ENCODE measurements at places on chromosomes 11 and 22.
A peak's percentile ranks its signal among the peaks of the same experiment; 100 is the strongest.

DNA sequence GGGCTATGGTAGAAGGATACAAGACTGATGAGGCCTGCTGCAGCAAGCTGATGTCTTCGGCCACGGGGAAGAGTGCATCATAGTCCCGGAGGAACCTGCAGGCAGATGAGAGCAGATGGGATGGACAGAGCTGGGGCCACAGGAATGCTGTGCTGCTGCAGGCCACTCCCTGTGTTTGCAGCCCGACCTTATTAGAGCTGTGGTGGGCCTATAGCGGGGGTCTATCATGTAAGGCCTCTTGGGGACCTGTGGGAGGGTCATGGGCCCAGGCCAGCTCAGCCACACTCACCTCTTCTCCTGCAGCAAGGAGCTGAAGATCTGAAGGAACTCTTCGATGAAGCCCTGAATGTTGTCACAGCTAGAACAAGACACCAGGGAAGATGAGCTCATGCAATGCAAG is 31.9 kb downstream of the ASCC2 start:
- no peak for DNase-seq

GRCh38 chr11:19218786-19219460 is 17.1 kb upstream of the CSRP3 start:
- no peak for DNase-seq

GRCh38 chr22:49913026-49913425 is 5.2 kb downstream of the ALG12 start:
- no peak for DNase-seq

- DNase-seq, result no peak
Observed at GRCh38 chr11:3010004-3010403, 17.9 kb upstream of the NAP1L4 start.

GRCh38 chr11:23124996-23125395 is 264.7 kb upstream of the CCDC179 start:
- no peak for DNase-seq

DNA sequence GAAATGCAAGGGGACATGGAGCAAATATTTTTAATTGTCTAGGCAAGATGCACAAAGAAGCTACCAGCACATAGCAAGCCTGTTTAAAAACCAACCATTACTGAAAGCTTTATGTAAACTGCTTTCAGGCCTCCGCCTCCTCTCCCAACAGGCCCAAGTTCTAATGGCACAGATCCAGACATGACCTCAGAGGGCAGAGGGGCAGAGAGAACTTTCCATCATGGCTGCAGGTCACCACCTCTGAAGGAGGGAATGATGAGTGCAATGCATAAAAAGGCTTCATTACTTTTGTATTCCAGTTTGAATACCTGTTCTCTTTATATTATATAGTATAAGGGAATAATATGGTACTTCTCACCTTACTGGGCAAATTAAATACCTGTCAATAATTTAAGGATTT is 15.2 kb downstream of the DDX17 start:
- DNase-seq, result no peak

DNA sequence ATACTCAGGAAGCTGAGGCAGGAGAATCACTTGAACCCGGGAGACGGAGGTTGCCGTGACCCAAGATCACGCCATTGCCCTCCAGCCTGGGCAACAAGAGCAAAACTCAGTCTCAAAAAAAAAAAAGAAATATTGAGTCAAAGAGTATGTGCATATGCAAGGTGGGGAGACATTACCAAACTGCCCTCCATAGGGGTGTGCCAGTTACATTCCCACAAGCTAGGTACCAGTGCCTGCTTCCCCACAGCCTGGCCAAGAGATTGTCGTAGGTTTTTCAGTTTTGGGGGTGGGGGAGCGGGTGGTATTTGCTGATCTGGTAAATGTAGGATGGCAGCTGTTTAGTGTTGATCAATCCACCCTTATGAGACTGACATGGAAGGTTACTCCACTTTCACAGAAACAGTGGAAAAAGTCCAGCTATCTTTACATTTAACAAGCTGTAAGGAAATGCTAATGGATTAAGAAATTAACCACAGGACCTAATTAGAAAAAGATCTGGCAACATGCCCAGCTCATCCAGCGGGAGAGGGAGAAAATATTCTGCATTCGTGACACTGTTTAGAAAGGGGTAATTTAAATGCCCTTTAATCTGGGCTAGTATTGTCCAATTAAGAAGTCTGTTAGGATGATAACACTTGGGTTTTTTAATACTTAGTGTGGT is 89.4 kb downstream of the PACS1 start:
- DNase-seq, result no peak

DNA sequence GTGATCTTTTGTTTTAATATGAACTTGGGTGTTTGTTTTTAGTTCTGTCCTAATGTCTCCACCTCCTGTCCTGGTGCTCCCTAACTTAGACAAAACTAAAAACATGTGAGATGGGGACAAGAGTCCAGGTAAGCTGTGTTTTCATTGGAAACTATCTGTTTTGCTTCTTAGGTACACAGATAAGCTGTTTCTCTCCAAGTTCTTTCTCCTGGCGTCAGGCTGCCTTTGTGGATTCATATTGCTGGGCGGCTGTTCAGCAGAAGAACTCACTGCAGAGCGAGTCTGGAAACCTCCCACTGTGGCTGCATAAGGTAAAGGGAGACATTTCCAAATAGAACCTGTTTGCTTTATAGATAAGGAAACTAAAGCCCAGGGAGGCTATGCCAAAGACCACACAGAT is 24.7 kb downstream of the PANX1 start:
- DNase-seq, result no peak

- DNase-seq, result no peak
Observed at GRCh38 chr11:35536470-35536869, 11.1 kb upstream of the PAMR1 start.

DNA sequence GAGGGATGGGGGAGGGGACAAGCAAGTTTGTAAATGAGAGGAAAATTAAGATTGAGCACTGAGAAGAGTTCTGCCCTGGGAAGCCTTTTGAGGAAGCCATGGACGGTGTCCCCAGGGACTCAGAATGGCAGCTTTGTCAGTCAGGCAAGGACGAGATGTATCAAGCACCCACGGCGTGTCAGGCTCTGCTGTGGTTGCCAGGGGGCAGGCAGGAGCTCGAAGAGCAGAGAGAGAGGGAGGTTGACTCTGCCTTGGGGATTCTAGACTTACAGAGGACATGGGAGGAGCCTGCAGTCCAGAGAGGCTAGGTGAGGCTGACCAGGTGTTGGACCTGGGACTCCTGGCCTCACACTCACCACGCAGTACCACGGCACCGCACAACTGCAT is 29.1 kb upstream of the SYT7 start:
- no peak for DNase-seq

DNA sequence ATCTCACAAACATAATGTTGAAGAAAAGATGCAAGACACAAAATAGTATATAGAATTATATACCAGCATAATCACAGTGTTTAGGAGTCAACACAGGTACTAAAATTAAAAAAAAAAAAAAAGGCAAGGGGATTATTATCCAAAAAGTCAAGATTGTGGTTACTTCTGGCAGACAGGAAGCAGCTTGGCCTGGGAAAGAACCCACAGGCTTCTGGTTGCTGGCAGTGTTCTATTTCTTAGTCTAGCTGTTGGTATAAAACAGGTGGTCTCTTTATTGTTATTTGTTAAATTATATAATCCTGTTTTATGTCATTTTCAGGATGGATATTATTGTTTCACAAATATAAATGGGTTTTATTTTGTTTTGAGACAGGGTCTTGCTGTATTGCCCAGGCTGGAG is 54.0 kb downstream of the C11orf58 start:
- DNase-seq, result peak; percentile 24

DNA sequence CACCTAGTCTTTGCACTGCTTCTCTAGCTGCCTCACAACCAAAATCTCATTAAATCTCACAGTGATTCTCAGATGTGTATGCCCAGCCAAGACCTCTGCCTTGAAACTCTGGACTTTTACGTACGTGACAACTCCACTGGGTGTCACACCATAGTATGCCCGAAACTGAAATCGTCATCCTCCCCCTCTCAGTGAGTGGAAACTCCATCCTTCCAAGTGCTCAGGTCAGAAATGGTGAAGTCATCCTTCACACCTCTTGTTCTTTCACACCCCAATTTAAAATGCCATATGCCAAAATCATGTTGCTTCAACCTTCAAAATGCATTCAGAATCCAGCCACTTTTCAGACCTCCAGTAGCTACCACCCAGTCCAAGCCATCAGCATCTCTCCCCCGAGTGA is 42.5 kb downstream of the SFI1 start:
- DNase-seq, result no peak

- DNase-seq, result no peak
Observed at GRCh38 chr22:48758881-48759875, 1068.5 kb downstream of the BRD1 start.

GRCh38 chr11:109089144-109089543 is 332.8 kb upstream of the C11orf87 start:
- DNase-seq, result no peak

DNA sequence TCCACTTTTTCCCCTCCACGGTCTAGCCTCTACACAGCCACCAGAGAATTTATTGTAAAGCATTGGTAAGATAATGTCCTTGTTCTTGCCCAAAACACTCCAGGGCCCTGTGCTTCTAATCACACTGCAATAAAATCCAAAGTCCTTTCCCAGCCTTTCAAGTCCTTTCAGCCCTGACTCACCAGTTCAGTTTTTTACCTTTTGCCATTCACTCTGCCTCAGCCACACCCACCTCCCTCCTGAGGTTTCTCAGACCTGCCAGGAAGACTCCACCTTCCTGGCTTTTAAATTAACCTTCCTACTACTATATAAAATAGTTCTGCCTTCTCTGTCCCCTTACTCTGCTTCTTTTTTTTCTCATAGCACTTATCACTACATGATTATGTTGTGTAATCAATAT is 91.0 kb upstream of the ARHGAP32 start:
- DNase-seq, result no peak

DNA sequence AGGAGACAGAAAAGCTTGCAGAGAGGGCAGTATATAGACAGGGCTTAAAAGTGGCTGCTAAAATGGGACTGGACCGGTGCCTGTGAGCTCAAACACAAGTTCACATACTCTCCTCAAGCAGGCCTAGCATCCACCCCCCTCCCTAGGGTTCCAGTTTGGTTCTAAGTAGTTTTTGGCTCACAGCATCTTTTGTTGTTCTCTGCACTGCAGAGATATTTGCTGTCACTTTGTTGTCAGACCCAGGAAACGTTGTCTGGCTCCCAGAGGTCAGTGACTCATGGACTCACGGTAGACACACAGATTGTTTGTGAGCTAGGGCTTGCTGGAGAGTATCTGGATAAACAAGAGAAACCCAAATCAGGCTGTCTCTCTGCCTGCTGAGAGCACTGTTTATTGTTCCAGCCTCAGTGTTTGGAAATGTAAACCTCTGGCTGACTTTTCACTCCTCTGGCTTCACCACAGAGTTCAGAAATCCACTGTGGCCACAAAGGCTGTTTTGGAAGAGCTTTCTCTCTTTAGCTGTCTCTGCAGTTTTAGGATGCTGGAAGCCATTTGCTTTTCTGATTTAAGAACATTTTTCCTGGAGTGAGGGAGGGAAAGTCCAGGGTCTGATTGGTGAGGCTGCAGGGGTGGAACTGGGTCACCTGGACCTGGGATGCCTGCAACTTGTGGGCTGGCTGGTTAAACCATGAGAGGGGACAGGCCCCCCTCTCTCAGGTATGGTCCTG is 303.7 kb upstream of the PLET1 start:
- DNase-seq, result no peak

- DNase-seq, result no peak
Observed at GRCh38 chr11:73425108-73425507, 48.9 kb downstream of the RELT start.

DNA sequence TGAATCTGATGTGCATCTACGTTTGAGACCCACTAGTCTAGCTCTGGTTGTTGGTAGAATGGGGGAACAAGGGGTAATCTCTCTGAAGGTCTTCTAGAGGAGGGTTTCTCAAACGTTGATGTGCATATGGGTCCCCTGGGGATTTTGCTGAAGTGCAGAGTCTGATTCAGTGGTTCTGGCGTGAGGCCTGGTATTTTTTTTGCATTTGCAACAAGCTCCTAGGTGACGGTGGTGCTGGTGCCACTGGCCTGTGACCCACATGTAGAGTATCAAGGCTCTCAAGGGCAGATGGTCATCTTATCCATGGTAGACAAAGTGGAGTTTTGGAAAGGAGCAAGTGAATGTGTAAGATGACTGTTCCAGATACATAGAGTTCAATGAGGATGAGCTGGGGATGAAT is 97.1 kb downstream of the CEP164 start:
- DNase-seq, result no peak

- DNase-seq, result no peak
Observed at GRCh38 chr11:105861225-105861624, 160.8 kb downstream of the MSANTD4 start.

DNA sequence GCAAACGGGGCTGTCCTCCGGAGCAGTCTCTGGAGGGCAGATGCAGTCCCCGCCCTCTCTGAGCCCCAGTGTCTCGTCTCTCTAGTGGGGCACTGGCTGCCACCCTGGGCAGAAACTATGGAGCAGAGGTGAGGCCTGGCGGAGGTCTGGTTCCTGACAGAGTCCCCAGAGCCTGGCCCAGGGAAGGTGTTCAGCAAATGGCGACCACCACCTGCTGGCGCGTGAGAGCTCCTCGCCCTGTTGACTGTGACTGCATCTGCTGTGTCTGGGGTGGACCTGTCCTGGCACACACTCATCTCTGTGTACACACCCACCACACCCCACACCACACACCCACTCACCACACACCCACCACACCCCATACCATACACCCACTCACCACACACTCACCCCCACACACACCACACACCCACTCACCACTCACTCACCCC is 18.3 kb upstream of the TTLL12 start:
- no peak for DNase-seq

GRCh38 chr11:71446942-71447688 is 1.1 kb downstream of the DHCR7 start:
- peak; percentile 87 for DNase-seq

DNA sequence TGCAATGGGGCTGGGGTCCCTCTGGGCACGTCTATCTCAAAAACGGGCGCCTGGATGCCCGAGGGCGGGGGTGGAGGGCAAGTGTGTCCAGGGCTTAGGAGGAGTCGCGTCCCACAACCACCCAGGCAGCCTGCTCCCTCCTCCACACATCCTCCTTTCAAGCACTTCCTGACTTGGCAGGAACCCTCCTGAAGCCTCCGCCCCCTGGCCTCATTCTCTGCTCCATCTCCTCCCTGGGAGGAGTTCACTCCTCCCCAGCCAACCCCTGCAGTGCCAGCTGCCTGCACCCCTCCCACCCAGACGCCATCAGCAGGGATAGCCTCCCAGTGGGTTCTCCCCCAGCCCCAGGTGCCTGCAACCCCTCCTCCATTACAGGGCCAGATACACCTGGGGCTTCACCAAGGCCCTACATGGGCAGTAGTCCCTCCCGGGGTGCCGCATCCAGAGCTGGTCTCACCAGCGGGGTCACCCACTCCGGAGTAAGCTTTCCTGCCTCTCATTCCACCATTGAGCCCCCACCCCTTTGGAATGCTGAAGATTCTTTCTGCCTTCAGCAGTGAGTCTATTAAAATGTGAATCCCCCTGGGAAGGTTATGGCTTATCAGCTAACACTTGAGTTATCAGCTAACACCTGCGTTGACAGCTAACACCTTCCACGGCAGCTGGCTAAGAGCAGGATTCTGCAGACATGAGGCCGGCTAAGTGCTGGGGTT is 24.4 kb downstream of the RTN4R start:
- peak; percentile 18 for DNase-seq

Data from AML-193 (cell line).